Keratinocyte (primary cell): ENCODE measurements at places on chromosomes 5 and 9.

- H3K36me3 ChIP-seq: no peaks in the 10 kb centered on the region
- H3K27me3 ChIP-seq: no peaks in the 10 kb centered on the region
- H3K27ac ChIP-seq: no peak overlapping the region
- DNase-seq: no peak
Measured at GRCh38 chr5:53327811-53328334, 152.6 kb upstream of the FST start.

- peaks cover 3% of the 10 kb centered on the region for H3K36me3 ChIP-seq
- no peak for DNase-seq
- H3K27me3 ChIP-seq: no peaks in the 10 kb centered on the region
- H3K27ac ChIP-seq: no peak overlapping the region
- H3K4me3 ChIP-seq: no peak overlapping the region
Measured at GRCh38 chr9:123586275-123586674, 230.3 kb downstream of the CRB2 start.

DNA sequence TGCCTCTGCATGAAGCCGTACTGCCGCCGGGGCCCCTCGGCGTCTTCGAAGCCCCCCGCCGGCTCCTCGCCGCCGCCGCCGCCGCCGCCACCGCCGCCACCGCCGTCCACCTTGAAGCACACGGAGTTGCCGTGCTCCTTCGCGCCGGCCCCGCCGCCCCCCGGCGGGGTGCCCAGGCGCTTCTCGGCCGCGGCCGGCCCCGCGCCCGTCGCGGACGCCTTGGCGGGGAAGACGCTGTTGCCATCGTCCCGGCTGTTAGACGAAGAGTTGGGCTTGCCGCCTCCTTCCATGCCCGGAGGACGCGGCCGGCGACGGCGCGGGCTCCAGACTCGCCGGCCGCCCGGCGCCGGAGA is 400 bp downstream of the HCN1 start:
- H3K27me3 ChIP-seq: peaks cover 16% of the 10 kb centered on the region
- no peaks in the 10 kb centered on the region for H3K4me1 ChIP-seq
- H3K36me3 ChIP-seq: no peaks in the 10 kb centered on the region
- no peak overlapping the region for H3K4me3 ChIP-seq

- H3K27me3 ChIP-seq: peaks cover 13% of the 10 kb centered on the region
- no peak overlapping the region for H3K4me3 ChIP-seq
- no peak for DNase-seq
- H3K4me1 ChIP-seq: no peaks in the 10 kb centered on the region
Measured at GRCh38 chr5:131988601-131989000, 22.9 kb downstream of the ACSL6 start.

DNA sequence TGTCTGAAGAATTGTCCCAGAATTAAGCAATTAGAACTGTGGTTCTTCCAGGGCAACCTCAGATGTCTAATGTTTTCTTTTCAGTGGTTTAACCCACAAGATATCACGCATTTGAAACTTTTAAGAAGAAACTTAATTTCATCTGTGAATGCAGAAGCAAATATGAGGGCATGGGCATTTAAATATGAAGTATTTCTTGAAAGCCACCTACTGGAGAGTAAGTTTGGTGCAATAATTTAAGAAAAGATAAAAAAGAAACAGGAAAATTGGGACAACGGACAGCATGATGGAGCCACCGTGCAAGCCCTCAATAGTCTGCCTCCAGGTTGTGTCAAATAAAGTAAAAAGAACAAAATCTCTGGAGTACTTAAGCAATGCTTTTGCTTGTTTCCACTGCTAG is 1.2 kb upstream of the CAPSL start:
- H3K27ac ChIP-seq: no peak overlapping the region
- no peaks in the 10 kb centered on the region for H3K36me3 ChIP-seq
- no peak for DNase-seq
- H3K4me1 ChIP-seq: no peaks in the 10 kb centered on the region
- no peak overlapping the region for H3K4me3 ChIP-seq
- no peaks in the 10 kb centered on the region for H3K27me3 ChIP-seq

- peaks cover 5% of the 10 kb centered on the region for H3K4me1 ChIP-seq
- H3K27me3 ChIP-seq: no peaks in the 10 kb centered on the region
- H3K27ac ChIP-seq: no peak overlapping the region
- no peak overlapping the region for H3K4me3 ChIP-seq
- no peaks in the 10 kb centered on the region for H3K36me3 ChIP-seq
Measured at GRCh38 chr9:80899208-80899607, 790.1 kb downstream of the TLE1 start.

DNA sequence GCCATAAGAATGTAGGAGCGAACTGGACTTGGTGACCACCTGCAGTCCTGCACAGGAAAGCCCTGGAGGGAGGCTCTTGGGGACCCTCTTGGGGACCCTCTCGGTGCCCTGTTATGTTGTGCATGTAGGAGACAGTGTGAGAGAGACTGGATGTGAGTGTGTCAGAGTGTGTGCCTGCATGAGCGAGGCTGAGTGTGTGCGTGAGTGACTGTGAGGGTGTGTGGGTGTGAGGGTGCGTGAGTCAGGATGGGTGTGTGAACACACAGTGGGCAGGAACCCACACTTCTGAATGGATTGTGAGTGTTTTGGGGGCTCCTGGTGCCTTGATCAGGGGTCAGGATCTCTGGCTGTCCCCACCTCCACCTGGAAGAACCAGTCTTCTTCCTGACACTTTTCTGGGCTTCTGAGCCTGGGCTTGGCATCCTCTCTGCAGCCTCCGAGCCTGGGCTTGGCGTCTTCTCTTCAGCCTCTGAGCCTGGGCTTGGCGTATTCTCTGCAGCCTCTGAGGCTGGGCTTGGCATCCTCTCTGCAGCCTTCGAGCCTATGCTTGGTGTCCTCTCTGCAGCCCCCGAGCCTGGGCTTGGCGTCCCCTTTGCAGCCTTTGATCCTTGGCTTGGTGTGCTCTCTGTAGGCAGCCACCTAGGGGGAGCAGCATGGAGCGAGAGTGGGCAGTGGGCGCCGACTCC is 25.6 kb upstream of the ANKRD33B start:
- peaks cover 7% of the 10 kb centered on the region for H3K27me3 ChIP-seq
- H3K4me3 ChIP-seq: no peak overlapping the region
- peaks cover 16% of the 10 kb centered on the region for H3K4me1 ChIP-seq

DNA sequence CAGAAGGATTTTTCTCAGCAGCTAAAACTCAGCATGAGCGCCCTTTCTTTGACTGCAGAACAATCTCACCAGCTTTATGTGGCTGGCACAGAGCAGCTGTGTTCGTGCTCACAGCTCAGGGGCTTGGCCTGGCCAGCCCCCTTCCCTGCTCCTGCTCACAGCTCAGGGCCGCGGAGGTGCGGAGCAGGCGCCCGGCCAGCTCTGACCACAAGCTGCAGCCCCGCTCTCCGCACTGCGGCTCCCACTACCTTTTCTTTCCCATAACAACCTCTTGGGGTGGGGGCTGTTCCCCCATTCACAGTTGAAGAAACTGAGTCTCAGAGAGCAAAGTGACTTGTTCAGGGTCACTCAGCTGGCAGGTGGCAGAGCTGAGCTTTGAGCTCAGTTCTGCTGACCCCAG is 34.0 kb upstream of the PHYKPL start:
- H3K36me3 ChIP-seq: no peaks in the 10 kb centered on the region
- no peaks in the 10 kb centered on the region for H3K27me3 ChIP-seq
- H3K27ac ChIP-seq: no peak overlapping the region
- no peak overlapping the region for H3K4me3 ChIP-seq
- DNase-seq: no peak

DNA sequence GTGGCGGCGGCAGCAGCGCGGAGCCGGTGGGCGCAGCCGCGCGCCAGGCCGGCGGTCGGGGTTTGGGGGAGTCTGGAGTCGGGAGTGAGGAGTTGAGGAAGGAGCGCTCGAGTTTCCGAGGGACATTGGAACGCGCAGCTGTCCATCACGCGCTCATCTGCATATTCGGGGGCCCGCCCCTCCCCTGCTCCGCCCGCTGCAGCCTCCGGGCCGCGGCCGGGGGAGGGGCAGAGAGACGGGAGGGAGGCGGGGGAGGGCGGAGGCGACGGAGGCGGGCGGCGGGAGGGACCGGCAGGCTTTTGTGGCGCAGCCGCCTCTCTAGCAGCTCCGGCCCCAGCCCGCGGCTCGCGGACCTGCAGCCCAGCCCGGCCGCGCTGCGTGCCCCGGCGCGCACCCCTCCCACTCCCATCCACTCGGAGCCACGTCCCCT is at the start of gene IRX2:
Gene IRX2, minus strand, starts transcription at position 86 of the 430 bp plus-strand sequence. CDS start 264 bp downstream, outside the sequence.
- H3K27ac ChIP-seq: peak within 1 kb of the TSS; percentile 83
- H3K4me1 ChIP-seq: peaks cover 14% of the 10 kb centered on the region
- H3K27me3 ChIP-seq: peaks cover under 1% of the 10 kb centered on the region
- H3K36me3 ChIP-seq: peaks cover 1% of the 10 kb centered on the region

DNA sequence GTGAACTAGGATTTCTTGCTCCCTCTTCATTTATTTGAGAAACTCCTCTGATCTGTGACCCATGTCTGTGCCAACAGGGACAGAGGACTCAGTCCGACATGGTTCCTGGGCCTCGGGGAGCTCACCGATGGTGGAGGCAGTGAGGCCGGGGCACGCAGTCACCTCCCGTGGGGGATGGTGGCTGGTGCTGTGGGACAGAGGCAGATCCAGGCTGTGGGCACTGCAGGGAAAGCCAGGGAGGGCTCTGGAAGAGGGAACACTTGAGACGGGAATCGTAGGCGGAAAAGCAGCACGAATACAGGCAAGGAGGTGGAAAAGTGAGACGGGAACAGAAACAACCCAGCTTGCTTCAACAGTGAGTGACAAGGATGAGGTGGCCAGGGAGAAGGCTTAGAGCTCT is 127.8 kb downstream of the GABBR2 start:
- H3K36me3 ChIP-seq: no peaks in the 10 kb centered on the region
- H3K4me3 ChIP-seq: no peak overlapping the region
- H3K27me3 ChIP-seq: peaks cover 26% of the 10 kb centered on the region
- no peak overlapping the region for H3K27ac ChIP-seq
- no peaks in the 10 kb centered on the region for H3K4me1 ChIP-seq
